Transverse colon (tissue), 4 donors: ENCODE measurements at places on chromosomes 5 and 9.

GRCh38 chr5:177327539-177328522 lies 16.1 kb upstream of the MXD3 start:
- no peak for DNase-seq

GRCh38 chr9:126383406-126384046 lies 56.9 kb downstream of the MVB12B start:
- DNase-seq, result peak; percentile 6

DNA sequence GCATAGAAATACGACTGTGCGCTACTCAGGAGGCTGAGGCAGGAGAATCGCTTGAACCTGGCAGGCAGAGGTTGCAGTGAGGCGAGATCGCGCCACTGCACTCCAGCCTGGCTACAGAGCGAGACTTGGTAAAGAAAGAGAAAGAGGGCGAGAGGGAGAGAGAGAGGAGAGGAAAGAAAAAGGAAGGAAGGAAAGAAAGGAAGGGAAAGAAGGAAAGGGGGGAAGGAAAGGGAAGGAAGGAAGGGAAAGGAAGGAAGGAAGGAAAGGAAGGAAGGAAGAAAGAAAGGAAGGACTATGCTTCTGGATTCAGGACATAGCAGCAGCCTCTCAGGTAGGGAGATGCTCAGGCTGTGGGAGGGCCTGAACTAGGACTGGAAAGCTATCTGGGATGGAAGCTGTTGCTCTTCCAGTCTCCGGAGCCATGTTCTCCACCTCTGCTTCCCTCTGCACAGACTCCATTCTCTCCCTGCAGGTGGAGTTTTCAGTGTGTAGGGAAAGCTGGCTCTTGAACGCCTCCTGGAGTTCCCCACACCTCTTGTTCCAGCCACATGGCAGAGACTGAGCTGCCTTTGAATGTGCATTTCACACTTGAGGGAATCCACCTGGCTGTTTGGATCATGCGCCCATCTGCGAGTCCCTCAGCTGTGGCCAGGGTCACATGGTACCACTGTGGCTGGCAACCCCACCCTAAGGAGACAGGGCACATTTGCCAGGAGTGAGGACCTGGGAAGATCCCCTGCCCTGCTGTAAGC lies 9.1 kb downstream of the SWI5 start:
- no peak for DNase-seq

DNA sequence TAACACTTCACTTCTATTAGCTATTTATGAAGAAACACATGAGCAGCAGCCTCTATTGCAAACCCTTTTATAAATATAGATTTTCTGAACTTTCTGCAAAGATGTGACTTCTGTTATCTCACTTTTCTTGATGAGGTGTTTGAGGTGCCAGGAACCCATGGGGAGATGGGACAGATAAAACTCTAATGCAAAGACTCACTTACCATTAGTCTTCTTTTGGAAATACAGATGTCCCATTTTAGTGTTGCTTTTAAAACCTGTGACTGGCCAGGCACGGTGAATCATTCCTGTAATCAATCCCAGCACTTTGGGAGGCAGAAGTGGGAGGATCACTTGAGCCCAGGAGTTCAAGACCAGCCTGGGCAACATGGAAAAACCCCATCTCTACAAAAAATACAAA lies 171.3 kb upstream of the GAS1 start:
- DNase-seq, result no peak

GRCh38 chr5:71948206-71948605 lies 159.1 kb upstream of the MAP1B start:
- no peak for DNase-seq

DNA sequence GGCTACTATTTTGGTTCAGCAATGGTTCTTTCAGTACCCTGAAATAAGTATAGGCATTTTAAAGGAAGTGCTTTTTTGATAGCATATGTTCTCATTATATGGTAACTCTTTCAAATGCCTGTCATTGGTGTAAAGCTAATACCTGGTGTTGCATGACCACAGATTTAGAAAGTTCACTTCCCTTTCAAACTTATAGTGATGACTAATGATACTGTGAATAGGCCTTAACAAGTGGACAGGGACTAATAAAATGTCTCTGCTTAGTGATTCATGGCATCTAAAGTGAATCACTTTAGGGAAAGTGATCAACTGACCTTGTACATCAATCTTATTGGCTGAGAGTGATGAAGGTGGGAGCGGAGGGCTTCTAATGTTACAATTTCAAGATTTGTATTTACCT lies 21.6 kb downstream of the MRPL22 start:
- DNase-seq, result no peak

DNA sequence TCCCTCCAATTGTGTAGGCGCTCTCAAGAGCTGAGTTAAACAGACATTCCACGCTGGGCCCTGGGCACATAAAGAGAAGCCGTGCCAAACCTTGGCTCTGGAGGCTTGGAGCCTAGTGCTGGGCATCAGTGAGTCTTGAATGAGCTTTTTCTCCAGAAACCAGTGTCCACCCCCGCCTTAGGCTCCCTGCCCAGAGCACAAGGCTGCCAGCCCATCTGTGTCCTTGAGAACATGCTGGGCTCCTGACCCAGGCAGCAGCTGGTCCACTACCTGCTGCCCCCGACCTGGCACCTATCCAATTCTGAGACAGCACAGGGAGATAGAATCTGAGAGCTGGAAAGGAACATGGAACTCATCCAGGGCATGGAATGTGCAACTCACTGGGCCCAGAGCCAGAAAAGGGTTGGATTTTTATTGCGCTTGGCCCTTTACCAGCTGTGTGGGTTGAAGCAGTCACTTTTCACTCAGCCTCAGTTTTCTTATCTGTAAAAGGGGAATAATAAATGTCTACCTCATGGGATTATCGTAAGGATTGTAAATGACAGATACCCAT lies 92.4 kb upstream of the CPLX2 start:
- no peak for DNase-seq

DNA sequence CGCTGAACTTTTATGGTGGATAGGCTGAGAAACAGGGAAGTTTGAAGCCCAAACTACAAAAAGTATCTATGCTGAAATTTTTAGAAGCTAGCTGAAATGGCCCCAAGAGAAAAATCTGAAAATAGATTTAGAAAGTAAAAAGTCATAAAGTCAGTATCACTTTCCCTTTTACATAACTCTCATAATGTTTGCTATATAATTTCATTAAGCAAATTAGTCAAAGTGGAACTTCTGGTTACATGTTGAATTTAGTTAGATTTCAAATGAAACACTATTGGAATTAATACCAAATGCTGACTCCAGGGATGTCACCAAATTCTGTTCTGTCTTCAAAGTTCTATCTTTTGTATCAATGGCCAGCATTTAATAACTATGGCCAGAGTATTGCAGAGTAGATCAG lies 126.9 kb downstream of the TTC39B start:
- no peak for DNase-seq

- no peak for DNase-seq
These were observed 110.5 kb upstream of the CD180 start for GRCh38 chr5:67306965-67307607.

DNA sequence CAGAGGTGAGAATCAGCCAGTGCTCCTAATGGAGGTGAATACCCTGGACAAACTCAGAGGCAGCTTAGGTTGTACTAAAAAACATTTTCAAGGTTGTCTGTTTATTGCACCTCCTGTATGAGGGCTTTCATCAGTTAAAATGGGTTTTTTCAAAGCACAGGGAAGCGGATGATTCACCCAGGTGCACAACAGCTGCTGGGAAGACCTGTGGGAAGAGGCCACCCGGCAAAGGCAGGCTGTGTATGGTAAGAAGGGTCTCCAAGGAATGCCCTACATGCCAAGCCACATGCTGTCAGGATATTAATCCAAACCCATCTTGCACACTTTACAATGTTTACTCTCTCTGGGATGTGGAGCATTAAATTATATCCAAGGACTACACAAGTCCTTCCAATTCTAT lies 14.7 kb downstream of the SIL1 start:
- DNase-seq, result no peak

GRCh38 chr9:124795881-124796431 lies 19.0 kb downstream of the OLFML2A start:
- no peak for DNase-seq

- DNase-seq, result no peak
These were observed 153.4 kb downstream of the PIK3R1 start for GRCh38 chr5:68369023-68369359.

DNA sequence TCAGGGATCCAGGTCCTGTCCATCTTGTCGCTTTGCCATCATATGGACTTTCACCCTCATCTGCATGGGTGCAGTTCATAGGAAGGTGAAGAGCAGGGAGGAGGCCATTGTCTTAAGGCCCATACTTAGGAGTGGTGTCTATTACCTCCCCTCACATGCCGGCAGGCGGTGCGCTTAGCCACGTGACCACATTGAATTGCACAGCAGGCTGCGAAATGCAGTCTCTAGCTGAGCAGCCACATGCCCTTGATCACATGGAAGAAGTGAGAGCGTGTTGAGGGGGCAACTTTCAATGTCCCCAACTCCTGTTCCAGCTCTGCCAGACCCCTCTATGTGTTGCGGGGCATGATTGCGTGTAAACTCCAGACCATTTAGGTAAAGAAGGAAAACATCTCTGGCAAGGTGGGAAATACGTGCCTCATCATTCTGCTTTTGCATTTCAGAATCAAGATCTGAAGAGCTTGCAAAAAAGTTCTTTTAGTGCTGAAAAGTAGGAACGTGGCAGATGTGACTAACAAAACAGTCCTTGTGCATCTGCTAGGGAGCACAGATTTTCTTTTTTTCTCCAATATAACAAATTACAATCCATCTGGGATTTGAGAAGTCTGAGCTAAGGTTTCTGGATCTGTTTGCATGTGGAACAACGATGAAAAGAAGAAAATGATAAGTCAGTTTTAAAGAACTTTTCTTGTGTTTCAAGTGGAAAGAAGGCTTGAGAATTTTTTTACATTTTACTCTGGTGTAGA lies 34.4 kb downstream of the ROPN1L start:
- no peak for DNase-seq

DNA sequence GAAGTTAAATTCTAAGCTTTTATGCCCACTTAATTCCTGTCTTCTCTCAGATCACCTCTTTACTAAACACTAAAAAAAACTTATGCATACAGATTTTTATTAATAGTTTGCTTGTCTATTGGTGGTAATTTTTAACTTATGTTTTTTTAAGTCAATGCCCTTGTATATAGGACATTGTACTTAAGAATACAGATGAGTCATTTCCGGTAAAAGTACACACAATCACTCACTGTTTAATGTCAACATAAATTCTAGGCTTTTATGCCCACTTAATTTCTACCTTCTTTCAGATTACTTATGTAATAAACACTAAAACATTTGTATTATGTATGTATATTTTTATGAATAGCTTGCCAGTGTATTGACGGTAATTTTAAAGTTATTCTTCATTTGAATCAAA lies 872.8 kb upstream of the CDH9 start:
- DNase-seq, result no peak

GRCh38 chr9:92887880-92888338 lies 10.1 kb upstream of the ZNF484 start:
- no peak for DNase-seq
